ENCODE measurements at places on chromosomes 2 and 18. TPM values are rescaled to one million over a fixed set of nuclear protein-coding genes. Genes with fewer than 3 reads are reported as not detected.

The SP140 gene
- 17.2 TPM for polyA plus RNA-seq

The TBR1 gene
- polyA plus RNA-seq: not detected

- no peaks in the 10 kb centered on the region for H3K4me1 ChIP-seq
- no peaks in the 10 kb centered on the region for H3K36me3 ChIP-seq
- DNase-seq: no peak
- no peak overlapping the region for H3K4me3 ChIP-seq
- H3K27ac ChIP-seq: peak overlapping the region; percentile 36
- no peaks in the 10 kb centered on the region for H3K27me3 ChIP-seq
Measured at GRCh38 chr2:42153944-42154581, 15.1 kb upstream of the EML4 start.

- no peaks in the 10 kb centered on the region for H3K4me1 ChIP-seq
- no peaks in the 10 kb centered on the region for H3K27me3 ChIP-seq
- H3K27ac ChIP-seq: no peak overlapping the region
- H3K4me3 ChIP-seq: no peak overlapping the region
Measured at GRCh38 chr2:153311432-153311831, 167.1 kb downstream of the RPRM start.

DNA sequence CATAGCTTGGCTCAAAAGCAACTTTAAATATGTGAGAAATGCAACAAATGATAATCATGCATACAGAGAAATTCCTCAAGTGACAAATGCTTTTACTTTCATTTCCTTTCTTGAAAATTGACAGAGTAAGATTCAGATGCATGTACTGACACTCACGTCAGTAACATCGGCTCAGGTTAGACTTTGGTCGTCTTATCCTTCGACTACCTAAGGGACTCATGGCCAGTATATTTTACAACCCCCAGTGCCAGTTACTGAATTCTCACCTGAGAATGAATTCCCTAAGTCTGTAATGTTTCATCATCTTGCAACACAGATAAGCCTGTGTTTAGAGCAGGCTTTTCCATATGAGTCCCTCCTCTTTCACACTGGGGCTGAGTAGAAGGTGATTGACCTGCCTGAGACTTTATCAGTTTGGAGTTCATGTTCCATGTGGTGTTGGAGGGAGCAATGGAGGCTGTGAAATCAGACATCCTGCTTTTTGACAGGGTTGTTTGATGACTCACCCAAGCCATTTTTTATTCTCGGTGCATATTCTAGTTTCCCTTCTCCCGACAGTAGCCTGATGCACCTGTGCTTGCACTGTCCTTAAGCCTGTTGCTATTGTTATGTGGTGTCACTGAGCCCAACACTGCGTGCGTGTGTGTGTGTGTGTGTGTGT lies 30.5 kb upstream of the ATP8B1 start:
- H3K4me3 ChIP-seq: peak overlapping the region; percentile 63
- H3K27ac ChIP-seq: no peak overlapping the region
- peaks cover 13% of the 10 kb centered on the region for H3K27me3 ChIP-seq
- no peaks in the 10 kb centered on the region for H3K36me3 ChIP-seq
- H3K4me1 ChIP-seq: peaks cover 7% of the 10 kb centered on the region

DNA sequence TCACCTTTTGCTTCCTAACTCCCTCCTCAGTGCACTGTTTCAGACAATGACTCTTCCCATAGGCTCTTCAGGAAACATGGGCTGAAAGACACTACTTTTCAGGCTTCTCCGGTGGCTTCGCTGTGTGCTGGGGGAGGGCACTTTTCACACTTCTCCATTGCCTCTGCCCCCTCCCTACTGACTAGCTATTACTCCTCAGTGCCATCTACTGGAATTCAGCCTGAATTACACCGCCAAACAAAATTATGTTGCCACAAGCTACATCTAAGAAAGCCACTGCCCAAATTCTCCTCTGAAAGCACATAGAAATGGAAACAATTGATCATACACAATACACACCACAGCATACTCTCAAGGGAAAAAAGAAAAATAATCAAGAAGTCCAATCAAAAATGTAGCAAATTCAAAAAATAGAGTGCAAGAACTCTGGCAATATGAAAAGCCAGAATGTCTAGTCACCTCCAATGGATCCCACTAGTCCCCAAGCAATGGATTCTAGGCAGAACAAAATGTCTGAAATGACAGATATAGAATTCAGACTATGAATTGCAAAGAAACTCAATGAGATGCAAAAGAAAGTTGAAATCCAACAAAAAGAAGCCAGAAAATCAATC lies 1139.4 kb upstream of the GYPC start:
- H3K36me3 ChIP-seq: no peaks in the 10 kb centered on the region
- H3K27ac ChIP-seq: no peak overlapping the region
- no peak for DNase-seq
- H3K27me3 ChIP-seq: no peaks in the 10 kb centered on the region

The GPR45 gene
- polyA plus RNA-seq: not detected

The LYG2 gene
- not detected for polyA plus RNA-seq

The IL37 gene
- polyA plus RNA-seq: not detected

DNA sequence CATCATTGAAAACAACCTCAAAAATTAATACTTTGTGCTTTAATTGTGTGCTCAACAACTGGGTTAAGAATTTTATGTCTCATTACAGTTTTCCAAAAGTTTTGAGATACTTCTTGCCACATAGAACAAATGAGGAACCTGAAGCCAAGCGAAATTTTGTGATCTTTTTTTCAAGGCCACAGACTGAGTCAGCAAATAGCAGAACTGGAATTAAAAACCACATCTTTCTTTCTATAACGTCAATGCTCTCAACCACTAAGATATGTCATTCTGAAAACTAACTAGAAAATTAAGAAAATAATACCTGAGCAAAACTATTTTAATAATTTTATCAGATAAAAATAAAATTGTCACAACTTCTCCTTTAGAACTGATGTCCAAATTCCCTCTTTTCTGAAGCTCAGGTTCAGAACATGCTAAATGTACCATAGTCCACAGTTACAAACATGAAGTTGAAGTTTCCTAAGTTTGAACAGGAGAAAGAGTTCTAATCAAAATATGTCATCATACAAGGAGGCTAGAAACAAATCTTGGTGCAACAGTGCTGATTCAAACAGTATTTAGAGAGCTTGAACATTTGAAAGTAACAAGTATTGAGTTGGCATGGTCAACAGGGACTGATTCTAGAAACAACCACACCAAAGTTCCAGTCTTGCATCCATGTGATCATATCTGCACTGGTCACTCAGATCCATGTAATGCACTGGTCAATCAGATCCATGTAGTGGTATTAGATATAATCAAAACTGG lies 27.6 kb upstream of the CALCRL start:
- no peaks in the 10 kb centered on the region for H3K27me3 ChIP-seq
- no peaks in the 10 kb centered on the region for H3K4me1 ChIP-seq
- no peak overlapping the region for H3K27ac ChIP-seq
- no peak for DNase-seq
- no peak overlapping the region for H3K4me3 ChIP-seq
- no peaks in the 10 kb centered on the region for H3K36me3 ChIP-seq

- H3K27ac ChIP-seq: no peak within 1 kb of the TSS
- peaks cover 13% of the 10 kb centered on the region for H3K27me3 ChIP-seq
- no peak for DNase-seq
- peaks cover 3% of the 10 kb centered on the region for H3K36me3 ChIP-seq
Measured at GRCh38 chr2:15939854-15940660, at the start of gene MYCN. TSS of gene MYCN (plus strand) at chr2:15940550. CDS start at chr2:15942065, 1,515 bp downstream.

DNA sequence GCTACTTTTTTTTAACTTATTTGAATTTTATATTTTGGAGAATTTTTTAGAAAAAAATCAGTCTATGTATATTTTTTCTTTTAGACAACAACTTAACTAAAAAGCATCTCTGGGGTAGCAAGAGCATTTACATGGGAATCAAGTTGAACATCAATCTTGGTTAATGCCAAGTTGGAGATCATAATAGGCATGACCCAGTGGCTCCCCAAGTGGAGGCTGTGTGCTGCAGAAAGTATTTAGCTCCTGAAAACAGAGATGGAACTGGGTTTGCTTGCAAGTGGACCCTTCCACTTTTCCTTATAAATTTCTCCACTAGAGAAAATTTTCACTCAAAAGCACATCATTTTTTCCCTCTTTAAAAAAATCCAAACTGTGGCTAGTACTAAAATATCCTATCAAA lies 23.9 kb upstream of the CAVIN2 start:
- H3K4me1 ChIP-seq: no peaks in the 10 kb centered on the region
- no peak overlapping the region for H3K27ac ChIP-seq
- DNase-seq: no peak

DNA sequence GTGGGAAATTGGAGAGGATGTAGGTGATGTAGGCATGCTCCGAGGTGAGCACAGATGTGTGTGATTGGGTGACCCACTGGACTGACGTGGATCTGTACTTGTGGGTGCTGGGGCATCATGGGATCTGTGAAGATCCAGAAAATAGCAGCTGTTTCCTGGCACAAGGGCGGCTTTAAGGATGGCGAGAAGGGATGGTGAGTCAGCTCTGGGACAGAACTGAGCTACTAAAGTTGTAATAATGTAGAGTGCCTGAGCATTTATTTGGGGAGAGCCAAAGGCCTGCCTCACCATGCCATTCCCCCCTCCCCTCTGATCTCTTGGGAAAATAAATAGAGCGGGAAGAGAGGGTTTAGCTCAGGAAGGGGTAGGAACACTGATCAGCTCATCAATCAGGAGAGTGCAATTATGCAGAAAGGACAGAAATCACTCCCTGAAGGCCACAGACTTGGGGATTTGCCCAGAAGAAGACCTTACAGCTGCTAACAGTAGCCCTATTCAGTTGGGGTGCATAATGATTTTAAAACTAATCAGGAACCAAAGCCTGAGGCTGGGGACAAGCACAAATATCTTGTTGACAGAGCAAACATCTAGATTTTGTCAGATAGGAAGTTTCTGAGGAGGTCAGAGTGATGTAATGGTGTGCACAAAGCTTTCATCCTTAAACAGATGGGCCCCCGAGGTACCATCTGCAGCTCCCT lies 30.3 kb downstream of the TANC1 start:
- H3K4me1 ChIP-seq: no peaks in the 10 kb centered on the region
- no peak overlapping the region for H3K4me3 ChIP-seq
- H3K36me3 ChIP-seq: no peaks in the 10 kb centered on the region
- no peak for DNase-seq

DNA sequence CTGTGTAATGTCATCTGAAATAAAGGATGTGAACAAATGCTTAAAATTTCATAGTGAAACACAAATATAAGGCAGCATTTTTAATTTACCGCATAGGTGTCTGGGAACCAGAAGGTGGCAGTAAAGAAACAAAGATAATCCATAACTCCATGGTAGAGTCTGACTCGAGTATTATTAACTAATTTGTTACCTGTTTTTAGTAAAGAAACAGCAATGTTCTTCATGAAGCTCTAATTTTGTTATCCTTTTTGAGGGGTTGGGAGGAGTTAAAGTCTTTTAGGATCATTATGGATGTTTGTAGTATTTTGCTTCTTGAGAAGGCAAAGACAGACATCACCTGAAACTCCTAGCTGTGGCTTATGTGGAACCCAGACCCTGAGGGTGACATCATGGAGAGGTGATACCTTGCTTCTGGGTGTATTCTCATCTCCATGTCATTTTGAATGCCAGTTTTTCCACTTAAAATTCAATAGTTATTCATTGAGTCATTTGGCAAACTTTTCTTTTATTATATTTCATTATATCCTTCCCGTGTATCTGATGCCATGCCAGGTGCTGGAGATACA lies 286.2 kb upstream of the EPAS1 start:
- peak; percentile 27 for DNase-seq
- no peak overlapping the region for H3K4me3 ChIP-seq
- H3K4me1 ChIP-seq: no peaks in the 10 kb centered on the region
- no peak overlapping the region for H3K27ac ChIP-seq

The TSPYL6 gene
- polyA plus RNA-seq: not detected

The TMEM169 gene
- polyA plus RNA-seq: not detected

The SERPINB3 gene
- polyA plus RNA-seq: not detected

DNA sequence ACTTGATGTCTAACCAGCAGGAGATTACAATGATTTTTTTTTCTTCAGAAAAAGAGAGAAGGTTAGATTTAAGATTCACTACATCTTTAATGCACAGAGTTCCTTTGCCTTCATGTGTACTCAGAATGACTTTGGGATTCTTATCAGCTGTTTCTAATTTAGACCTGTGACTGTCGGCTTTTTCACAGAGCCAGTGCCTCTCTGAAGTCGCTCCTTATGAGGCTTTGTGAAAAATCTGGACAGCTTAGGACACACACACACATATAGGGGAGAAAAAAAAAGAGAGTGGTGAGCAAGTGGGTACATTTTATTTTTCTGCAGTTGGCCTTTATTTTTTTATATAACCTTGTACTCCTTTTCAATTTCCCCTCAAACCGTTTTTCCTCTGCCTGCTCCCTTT lies 893.1 kb upstream of the CELF4 start:
- no peak overlapping the region for H3K27ac ChIP-seq
- H3K4me3 ChIP-seq: no peak overlapping the region
- no peaks in the 10 kb centered on the region for H3K27me3 ChIP-seq
- no peaks in the 10 kb centered on the region for H3K4me1 ChIP-seq

The PLA2R1 gene
- polyA plus RNA-seq: not detected

The ITSN2 gene
- polyA plus RNA-seq: 83.8 TPM

DNA sequence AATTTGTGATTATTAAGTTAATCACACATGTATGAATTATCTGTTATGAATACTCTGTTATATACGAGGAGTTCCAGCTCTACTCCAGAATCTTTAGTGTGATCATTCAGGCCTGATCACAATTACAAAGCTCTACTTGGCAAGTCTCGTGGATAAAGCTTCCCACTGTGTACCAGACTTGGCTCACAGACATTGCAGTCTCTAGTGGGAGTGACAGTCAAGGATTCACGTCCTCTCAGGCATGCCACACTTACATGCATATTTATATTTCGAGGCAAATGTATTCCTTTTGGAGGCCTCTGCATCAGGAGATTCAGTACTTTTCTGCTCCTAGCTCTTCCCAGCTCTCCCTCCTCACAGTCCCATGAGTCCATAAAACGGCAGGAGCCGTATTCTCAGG lies 403.4 kb upstream of the CDH7 start:
- no peak overlapping the region for H3K27ac ChIP-seq
- no peaks in the 10 kb centered on the region for H3K4me1 ChIP-seq
- no peaks in the 10 kb centered on the region for H3K27me3 ChIP-seq
- no peaks in the 10 kb centered on the region for H3K36me3 ChIP-seq

- no peaks in the 10 kb centered on the region for H3K36me3 ChIP-seq
- H3K27ac ChIP-seq: no peak overlapping the region
- H3K4me3 ChIP-seq: no peak overlapping the region
- peaks cover 2% of the 10 kb centered on the region for H3K27me3 ChIP-seq
Measured at GRCh38 chr2:70643715-70644114, 90.1 kb upstream of the TGFA start.

The FEV gene
- not detected for polyA plus RNA-seq

GRCh38 chr2:196413821-196414274 lies 225.7 kb upstream of the CCDC150 start:
- peaks cover 18% of the 10 kb centered on the region for H3K27me3 ChIP-seq
- H3K27ac ChIP-seq: no peak overlapping the region
- H3K4me1 ChIP-seq: no peaks in the 10 kb centered on the region
- no peak for DNase-seq

GRCh38 chr2:134163336-134163735 lies 90.5 kb upstream of the MGAT5 start:
- no peaks in the 10 kb centered on the region for H3K27me3 ChIP-seq
- no peak overlapping the region for H3K4me3 ChIP-seq
- no peaks in the 10 kb centered on the region for H3K36me3 ChIP-seq
- H3K27ac ChIP-seq: no peak overlapping the region
- DNase-seq: no peak

Data from immature natural killer cell (primary cell).